ENCODE measurements at places on chromosomes 16 and 17.
A peak's percentile ranks its signal among the peaks of the same experiment; 100 is the strongest.

DNA sequence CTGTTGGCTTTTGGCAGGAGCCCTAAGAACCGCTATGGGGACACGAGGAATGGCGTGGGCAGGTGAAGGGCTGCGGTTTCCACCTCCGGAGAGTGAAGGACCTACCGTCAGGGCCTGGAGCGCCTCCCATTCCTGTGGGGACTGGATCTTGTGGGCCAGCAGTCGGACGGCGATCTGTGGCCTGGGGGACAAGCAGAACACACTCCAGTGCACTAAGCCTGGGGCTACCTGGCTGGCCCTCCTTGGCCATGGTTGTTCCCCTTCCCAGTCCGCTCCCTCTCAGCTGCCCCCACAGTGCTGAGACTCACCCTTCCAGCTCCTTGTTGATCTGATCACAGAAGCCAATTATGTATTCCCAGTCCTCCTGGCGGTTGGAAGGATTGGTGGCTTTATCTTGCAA, 15.0 kb downstream of the GGA3 start:
- no peak for DNase-seq

DNA sequence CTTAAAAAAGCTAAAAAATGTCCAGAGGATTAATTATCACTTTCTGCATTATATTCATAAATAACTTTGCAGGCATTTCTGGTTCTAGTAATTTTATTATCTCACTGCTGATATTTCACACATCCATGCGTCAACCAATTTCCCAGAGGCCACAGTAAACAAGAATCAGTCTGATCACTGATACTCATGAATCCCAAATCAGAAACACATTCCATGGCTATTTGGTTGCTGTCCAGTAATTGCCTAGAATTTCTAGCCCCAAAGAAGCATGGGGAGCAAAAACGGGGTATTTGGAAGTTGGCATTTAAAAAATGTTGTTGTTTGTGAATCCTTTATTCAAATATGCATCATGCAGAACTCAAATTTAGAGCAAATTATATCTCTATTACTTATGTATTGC, 244.8 kb downstream of the CDH8 start:
- DNase-seq = no peak

- peak; percentile 22 for DNase-seq
Observed at GRCh38 chr17:80743181-80743771, 198.6 kb downstream of the RPTOR start.

DNA sequence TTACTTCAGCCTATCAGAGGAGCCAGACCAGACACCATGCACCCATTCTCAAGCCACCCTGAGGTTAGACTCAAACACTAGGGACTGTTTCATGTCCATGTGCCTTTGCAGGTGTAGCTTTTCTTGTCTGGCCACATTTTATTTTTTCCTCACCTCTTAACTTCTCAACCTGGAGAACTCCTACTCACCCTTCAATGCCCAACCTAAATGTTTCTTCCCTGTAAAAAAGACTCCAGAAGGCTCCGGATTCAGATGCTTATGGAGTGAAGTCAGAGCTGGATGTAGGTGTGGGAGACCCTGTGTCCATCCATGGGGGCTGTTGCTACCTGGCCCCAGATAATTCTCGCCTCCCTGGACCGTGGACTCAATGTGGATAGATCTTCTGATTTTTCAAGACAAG, 44.0 kb upstream of the NLRP1 start:
- no peak for DNase-seq

DNA sequence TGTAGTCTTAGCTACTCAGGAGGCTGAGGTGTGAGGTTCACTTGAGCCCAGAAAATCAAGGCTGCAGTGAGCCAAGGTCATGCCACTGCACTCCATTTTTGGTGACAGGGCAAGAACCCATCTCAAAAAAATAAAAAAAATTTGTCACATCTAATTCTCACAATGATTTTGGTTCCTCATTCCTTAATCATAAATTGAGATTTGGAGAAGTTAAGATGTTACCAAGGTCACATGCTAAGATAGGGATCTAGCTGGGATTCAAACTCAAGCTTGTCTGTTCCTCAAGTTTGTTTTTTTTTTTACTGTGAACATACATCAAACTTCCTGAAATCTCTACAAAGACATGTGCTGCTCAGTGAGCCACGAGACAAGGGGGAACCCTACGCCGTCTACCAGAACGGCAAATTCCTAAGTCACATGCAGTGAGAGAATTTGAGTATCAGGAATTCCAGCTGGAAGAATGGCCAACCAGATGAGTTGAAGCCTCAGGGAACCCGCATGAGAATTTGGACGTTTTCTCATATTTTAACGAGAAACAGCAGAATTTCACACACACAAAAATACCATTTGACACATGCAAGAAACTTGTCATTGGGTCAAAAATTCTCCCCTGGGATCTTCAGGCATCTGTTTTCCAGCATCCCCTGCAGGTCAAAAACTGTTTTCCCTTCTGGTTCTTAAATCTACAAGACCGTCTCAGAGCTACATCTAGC, 414.1 kb upstream of the GOT2 start:
- no peak for DNase-seq

DNA sequence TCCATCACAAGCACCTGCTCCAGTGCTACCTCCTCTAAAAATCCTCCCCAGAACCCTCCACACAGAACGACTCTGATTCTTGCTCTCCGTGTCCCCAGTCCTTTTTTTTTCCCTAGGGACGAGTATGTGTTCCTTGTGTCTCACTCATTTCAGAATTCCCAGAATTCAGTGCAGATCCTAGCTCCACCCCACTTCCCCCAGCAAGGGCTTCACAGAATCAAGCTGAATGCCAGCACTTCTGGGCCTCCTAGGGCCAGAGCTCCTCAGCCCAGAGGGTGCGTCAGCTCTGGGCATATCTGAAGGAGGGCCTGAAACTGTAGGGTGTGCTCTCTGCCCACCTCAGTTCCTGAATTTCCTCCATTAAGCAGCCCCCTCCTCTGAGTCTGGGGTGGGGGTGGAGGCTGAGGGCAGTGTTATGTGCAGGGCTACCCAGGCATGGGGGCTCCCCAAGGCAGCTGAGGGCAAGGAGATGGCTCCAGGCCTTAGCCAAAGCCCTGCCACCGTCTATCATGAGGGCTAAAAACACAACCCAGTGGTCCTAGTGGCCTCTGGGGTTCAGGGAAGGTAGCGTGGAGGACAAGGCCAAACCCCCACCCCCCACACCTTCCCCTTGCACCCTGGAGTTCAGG, 6.5 kb downstream of the UNC119 start:
- DNase-seq = no peak

- DNase-seq = no peak
Observed at GRCh38 chr16:27853101-27853500, 210.4 kb downstream of the GSG1L start.

DNA sequence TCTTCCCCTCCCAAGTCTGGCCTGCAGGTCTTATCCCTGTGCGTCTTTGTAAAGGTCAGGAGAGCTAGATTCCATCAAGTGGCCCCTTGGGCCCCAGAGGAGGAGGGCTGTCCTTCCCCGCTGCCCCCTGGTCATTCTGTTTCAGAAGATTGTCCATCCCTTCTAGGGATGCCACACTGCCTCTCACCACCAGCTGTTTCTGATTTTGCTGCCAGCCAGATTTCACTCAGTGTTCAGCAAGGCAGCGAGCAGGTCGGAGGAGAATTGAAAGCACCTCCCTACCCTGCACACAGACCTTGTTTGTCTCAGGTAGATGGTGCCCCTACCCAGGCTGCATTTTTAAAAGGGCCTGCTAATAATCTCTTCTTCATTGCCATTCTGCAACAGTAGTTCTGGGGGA, 21.7 kb upstream of the NAT9 start:
- DNase-seq = no peak

DNA sequence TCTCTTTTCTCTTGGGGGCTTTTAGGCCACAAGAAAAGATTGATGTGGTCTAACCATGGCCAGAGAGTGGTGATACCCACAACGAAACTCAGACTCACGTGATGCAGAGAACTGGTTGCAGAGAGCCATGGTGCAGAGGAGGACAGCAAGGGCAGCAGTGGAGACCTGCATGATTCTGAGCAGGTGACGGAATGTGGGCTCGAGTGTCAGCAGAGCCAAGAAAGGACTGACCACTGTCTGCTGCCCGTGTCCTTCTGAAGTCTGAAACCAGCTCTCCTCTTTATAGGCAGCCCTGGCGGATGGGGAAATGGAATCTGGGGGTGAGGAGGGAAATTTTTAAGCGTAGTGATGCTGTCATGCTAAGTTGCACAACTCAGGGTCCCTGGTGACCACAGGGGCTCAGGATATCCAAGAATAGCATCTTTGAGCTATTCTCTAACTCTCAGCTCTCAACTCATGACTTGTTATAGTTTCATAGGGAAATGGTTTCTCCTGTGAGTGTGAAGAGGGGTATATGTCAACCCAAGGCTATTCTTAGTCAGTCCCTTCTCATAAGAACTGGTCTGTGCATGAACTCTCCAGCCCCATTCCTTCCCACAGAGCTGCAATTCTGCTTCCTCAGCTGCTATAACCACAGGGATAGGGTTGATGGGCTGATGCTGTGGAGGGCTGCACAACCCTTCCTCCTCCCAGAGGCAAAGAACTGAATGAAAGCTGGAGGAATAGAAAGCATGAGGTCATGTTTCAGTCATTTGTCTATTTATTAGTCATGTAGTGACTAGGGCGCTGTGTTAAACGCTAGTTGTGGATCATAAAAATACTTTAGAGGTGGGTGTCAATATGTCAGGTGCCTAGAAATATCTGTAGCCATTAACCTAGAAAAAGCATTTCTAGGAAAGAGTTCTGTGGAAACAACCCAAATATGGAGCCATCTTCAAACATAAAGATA, at the start of gene CCL3:
Gene CCL3 (minus strand): TSS at position 256 of the 949 bp plus-strand sequence. CDS start 85 bp downstream, at position 171.
- DNase-seq = no peak

- no peak for DNase-seq
Observed at GRCh38 chr17:53655591-53655990, 167.1 kb upstream of the KIF2B start.

DNA sequence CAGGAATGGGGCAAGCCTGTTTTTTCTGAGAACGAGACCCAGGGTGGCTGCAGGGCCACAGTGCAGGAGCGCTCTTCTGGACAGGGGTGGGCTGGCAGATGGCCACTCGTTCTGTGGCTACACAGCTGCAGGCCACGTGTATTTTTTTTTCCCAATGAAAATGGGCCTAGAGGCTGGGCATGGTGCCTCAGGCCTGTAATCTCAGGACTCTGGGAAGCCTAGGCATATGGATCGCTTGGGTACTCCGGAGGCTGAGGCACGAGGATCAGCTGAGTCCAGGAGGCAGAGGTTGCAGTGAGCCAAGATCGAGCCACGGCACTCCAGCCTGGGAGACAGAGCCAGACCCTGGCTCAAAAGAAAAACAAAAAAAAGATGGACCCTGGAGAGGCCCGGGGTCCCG, 6.8 kb downstream of the UNKL start:
- DNase-seq = no peak

DNA sequence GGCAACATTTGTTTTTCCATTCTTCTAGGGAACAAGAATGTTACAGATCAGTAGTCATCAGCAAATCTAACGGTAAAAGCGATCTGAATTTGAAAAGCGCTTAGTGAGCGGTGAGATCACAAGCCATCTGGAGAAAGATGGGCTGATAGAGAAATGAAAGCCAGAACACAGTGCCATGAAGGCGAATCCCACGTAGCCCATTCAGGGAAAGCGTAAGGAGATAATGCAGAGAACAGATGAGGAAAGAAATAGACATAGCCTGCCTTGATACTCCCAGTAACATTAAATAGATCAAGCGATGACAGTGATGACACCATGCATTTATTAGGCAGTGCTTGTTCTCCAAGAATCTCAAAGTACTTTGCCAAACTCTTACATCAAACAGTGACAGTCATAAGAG, 183.1 kb upstream of the PSMD7 start:
- no peak for DNase-seq

- no peak for DNase-seq
Observed at GRCh38 chr16:67539691-67540635, 11.3 kb downstream of the RIPOR1 start.
